ENCODE measurements at places on chromosomes 6 and 20. TPM values are rescaled to one million over a fixed set of nuclear protein-coding genes. Genes with fewer than 3 reads are reported as not detected.
A peak's percentile ranks its signal among the peaks of the same experiment; 100 is the strongest.

- DNase-seq = peak; percentile 63
Measured at GRCh38 chr6:13383328-13384163, 55.2 kb upstream of the TBC1D7 start.

DNA sequence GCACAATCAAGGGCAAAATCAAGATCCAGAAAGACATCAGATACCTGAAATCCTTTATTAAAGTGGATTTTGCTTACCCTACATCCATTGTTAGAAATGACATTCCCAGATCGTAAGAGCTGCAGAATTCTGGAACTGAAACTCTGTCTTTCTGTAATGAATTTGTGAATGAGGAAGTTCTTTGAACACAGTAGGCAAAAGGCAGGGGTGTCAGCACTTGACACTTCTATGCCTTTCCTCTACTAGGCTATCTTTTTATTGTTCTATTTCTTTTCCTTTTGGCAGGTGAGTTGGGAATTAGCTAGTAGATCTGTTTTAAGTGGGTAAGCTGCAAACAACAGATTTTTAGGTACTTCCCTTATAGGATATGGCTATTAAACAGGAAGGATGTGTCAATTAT, 126.3 kb downstream of the CARMIL1 start:
- DNase-seq = no peak

DNA sequence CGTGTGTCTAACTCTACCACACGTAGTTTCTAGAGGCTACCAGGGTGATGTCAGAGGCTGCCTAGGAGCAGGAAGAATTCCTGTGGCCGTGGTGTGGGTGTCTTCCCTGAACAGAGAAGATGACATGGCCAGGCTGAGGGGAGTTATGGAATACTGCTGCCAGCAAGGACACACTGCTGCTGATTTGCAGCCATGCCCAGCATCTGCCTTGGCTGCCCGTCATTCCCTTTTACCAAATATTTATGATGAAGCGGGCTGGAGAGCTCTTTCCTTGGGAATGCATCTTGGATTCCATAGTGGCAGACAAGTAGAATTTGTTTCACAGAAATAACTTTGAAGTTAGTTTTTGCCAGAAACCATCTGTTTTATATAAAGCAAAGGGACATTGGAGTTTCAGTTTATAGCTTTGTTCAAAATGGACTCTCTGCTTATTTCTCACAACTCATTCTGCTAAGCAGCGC, 80.8 kb upstream of the VSTM2L start:
- peak; percentile 80 for DNase-seq

DNA sequence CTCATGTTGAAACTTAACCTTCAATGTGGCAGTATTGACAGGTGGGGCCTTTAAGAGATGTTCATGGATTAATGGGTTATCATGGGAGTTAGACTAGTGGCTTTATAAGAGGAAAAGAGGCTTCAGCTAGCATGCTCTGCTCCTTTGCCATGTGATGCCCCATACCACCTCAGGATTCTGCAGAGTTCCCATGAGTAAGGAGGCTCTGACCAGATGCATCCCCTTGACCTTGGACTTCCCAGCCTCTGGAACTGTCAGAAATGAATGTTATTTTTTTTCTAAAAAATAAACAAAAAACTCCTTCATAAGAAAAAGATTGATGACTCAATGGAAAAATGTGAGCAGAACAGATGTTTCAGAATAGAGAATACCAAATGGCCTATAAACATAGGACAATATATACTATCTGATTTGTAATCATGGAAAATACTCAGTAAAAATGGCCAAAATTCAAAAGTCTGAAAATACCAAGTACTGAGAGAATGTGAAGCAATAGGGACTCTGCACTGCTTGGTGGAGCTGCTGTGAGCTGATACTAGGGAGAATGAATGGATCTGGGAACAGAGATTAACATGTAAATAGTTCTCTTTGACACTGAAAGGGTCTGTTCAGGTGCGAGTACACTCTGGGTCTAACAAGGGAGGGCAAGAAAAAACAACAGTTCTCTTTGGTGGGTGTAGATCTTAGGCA, 7.4 kb upstream of the TRIM39 start:
- no peak for DNase-seq

DNA sequence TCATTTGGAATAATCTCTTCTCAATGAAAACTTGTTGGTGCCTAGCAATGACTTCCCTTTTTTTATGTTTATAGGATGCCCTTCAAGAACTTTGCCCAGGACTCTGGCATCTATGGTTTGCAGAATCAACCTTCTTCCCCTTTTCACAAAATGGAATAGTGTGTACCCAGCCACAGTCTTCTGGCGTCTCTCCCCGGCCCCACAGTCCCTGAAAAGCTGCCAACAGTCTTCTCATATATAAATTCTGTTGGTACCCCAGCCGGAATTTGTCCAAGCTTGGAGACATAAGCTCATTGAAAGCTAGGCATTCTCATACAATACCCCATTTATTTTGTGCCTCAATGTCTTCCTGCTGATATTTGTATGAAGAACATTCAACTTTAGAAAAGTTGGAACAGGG, 26.4 kb upstream of the MCM3 start:
- DNase-seq = no peak

GRCh38 chr20:51462566-51463276, 79.8 kb downstream of the NFATC2 start:
- DNase-seq = no peak

DNA sequence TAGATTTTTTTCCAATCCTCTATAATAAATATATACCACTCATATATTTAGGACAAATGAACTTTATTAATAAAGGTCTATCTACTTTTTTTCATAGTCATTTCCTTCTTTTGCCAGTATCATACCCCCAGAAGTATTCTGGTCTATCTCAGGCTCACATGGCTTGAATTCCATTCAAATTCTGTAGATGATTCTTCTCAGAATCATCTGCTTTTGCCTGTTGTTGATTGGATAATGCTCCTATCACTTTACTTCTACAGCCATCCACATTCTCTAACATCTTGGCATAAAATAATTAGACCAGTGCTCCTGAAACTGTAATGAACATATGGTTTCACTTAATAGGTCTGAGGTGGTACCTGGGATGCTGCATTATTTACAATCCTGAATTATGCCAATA, 121.2 kb downstream of the GFRAL start:
- no peak for DNase-seq

DNA sequence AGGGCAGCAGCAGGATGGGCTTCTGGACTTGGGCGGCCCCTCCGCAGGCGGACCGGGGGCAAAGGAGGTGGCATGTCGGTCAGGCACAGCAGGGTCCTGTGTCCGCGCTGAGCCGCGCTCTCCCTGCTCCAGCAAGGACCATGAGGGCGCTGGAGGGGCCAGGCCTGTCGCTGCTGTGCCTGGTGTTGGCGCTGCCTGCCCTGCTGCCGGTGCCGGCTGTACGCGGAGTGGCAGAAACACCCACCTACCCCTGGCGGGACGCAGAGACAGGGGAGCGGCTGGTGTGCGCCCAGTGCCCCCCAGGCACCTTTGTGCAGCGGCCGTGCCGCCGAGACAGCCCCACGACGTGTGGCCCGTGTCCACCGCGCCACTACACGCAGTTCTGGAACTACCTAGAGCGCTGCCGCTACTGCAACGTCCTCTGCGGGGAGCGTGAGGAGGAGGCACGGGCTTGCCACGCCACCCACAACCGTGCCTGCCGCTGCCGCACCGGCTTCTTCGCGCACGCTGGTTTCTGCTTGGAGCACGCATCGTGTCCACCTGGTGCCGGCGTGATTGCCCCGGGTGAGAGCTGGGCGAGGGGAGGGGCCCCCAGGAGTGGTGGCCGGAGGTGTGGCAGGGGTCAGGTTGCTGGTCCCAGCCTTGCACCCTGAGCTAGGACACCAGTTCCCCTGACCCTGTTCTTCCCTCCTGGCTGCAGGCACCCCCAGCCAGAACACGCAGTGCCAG, at the start of gene TNFRSF6B:
TNFRSF6B (plus strand) TSS at position 25 of the 729 bp plus-strand sequence; CDS start at position 141, 116 bp downstream.
- no peak for DNase-seq

Gene CALHM4
- total RNA-seq = not detected

DNA sequence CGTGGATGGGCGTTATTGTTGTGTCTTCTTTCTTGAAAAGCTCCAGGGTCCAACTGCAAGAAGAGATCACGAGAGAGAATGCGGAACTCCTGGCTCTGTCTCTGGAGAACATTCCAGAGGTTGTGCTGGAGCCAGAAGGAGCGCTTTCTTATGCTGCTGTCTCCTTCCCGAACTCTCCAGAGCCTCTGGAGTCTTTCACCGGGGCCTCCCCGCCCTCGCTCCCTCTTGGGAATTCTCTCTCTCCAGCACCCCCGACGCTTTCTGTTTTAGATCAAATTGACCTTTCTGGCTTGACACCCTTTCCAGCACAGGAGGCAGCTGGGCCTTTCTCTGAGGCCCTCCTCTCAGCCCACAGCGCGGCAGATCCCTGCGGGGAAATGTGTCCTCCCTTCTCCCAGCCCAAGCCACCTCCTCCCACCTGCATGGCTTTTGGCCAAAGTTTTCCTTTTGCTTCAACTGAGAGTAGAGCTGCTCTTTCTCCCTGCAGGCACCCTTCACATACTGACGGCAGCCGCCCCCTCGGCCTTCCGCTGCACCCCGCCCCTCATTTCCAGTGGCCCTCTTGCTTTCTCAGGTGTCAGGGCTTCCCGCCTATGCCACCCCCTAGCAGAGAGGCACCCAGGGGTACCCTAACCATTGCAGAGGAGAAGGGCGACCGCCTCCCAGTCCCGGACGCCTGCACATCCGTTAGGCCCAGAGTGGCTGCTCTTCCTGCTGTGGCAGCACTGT, 6.6 kb upstream of the CCR6 start:
- no peak for DNase-seq

- DNase-seq = no peak
Measured at GRCh38 chr6:102068349-102068929, 674.9 kb downstream of the GRIK2 start.

- peak; percentile 68 for DNase-seq
Measured at GRCh38 chr6:28803337-28803709, 120.5 kb downstream of the TRIM27 start.

- no peak for DNase-seq
Measured at GRCh38 chr6:17610835-17611234, 10.7 kb downstream of the FAM8A1 start.

DNA sequence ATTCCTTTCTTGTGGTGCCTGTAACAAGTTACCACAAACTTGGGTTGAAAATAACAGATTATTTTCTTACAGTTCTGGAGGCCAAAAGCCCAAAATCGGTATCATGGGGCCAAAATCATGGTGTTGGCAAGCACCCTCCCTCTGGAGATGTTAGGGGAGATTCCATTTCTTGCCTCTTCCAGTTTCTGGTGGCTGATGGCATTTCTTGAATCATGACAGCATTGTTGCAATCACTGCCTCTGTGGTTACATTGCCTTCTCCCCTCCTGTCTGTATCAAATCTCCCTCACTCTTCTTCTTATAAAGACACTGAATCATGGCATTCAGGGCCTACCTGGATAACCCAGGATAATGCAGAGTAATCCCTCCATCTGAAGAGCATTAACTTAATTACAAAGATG, 17.9 kb upstream of the TENT5A start:
- DNase-seq = no peak

Gene ZC2HC1B
- not detected for total RNA-seq

Gene PLN
- not detected for total RNA-seq

Gene KCNG1
- 91.3 TPM for total RNA-seq

Gene HMGN4
- total RNA-seq = 121 TPM

Gene GSTA3
- not detected for total RNA-seq

- DNase-seq = no peak
Measured at GRCh38 chr6:23011615-23012014, 442.2 kb downstream of the HDGFL1 start.

DNA sequence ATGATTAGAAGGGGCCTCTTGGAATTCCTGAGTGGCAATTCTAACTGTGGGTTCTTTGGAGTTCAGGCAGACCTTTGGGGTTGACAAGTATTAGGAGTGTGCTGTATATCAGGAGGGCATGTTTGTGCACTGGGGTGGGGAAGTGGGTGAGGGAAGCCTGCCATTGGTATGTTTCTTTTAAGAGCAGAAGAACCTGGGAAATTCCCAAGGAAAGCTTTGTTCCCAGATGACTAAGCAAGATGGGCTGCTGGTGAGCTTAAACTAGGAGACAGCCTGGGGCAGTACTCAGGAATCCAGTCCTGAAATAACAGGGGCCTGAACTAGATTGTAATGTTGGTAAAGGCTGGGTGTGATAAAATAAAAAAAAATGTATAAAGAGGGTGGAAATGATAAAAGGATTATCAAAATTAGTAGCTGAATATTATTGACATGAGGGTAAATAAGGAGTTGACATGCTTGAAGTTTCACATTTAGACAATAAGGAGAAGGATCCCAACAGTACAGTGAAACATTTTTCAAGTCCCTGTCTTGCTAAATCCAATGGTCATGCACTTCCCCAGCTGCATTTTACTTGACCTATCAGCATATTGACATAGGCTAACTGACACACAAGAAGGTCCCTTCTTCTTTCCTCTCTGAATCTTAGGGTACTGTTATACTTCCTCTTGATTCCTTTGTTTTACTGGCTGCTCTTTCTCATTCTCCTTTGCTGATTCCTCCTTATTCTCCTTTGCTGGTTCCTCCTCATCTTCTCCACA, 18.4 kb upstream of the IFNGR1 start:
- peak; percentile 89 for DNase-seq

GRCh38 chr20:34862724-34863123, 9.9 kb downstream of the GGT7 start:
- DNase-seq = no peak

DNA sequence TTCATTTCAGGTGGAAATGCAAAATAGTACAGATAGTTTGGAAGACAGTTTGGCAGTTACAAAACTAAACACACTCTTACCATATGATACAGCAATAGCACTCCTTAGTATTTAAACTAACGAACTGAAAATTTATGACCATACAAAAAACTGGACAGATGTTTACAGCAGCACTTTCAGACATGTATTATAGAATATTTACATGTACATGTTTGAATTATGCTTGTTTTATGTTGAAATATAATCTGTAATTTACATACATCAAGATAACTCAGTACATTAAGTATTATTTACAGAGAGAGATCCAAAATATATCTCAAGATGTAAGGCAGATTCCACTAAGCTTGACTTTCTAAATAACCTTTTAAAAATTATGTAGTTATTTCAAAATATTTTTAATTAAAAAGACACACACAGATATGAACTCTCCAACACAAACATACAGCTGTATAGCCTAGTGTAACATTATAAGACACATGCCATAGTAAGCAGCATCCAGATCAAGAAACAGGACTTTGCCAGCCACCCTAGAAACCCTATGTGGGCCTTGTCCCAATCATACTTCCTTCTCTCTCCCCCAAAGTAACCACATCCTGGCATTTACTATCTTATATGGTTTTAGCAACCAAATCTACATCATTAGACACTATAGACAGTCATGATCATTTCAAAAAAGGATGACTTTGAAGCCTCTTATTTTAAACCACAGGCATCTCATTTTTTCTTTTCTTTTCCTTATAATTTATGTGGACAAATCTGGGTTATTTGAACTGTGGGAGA, 82.2 kb downstream of the MAN1A1 start:
- DNase-seq = no peak

All from Daoy (cell line).